ENCODE measurements at places on chromosomes 3 and 15.
A peak's percentile ranks its signal among the peaks of the same experiment; 100 is the strongest.

DNA sequence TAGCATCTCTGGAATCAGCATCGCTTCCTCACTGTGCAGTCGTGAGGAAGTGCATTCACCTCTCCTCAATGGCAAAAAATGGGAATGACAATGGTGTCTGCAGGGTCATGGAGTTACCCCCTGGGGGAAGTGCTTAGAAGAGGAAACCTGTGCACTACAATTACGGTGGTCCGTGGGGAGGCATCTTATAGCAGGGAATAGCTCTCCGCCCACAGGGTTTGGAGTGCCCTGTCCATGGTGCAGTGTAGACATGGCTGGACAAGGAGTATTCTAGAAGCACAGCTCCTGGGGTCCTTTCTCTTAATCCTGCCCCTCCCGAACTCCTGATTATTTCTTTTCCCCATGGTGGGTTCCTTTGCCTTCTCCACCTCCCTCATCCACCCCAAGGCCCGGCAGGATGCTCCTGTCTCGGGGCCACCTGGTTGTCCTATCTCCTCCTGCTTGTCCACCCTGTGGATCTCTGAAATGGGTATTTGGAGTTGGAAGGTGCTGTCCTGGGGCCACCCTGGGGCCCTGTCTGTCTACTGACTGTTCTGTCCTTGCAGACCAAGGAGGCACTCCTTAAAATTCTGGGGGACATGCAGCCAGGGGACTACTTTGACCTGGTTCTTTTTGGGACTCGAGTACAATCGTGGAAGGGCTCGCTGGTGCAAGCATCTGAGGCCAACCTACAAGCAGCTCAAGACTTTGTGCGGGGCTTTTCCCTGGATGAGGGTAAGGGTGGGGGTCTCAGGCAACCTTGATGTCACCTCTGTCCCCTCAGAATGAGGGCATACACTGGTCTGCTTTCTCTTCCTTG lies 5.2 kb downstream of the ITIH1 start:
- DNase-seq = no peak

- no peak for DNase-seq
These were observed 2.0 kb downstream of the WNT7A start for GRCh38 chr3:13877911-13878280.

DNA sequence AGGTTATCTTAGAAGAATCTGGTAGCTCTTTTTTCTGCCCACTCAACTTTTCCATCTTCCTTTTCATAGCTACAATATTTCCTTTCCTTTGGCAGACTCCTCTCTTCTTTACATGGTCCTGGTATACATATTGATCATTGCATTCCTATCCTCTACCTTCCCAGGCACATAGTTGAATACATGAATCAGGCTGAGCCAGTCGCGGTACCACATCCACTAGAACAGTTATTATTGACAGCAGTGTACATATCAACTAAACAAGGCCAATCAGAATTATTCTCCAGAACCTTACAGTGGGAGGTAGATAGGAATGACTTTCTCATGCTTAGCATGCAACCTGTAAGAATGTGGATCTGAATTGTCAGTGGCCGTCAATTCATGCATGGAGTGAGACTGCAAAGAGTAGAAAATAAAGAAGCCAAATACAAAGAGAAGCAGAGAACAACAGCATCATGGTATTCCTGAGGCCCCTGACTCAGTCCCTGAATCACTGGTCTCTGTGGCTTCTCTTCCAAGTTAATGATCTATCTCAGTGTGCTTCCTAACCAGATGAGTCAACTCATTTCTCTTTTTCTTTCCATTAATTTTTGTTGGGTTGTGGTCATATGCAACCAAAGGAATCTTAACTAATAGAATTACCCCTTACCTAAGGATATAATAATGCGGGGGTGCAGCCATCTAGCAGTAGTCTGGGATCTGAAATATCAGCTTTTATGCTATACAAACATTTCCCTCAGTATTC lies 60.9 kb upstream of the DCBLD2 start:
- DNase-seq = peak; percentile 95

DNA sequence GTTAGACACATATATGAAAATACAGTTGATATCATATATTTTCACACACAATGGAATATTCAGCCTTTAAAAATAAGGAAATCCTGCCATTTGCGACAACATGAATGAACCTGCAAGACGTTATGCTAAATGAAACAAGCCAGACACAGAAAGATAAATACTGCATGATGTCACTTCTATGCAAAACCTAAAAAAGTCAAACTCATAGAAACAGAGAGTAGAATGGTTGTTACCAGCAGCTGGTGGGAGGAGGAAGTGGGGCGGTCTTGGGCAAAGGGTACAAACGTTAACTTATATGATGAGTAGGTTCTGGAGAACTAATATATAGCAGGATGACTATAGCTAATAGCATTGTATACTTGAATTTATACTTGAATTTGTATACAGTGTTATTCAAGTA lies 213.2 kb upstream of the NR2F2 start:
- no peak for DNase-seq

GRCh38 chr3:14605744-14606143 lies 45.8 kb upstream of the CCDC174 start:
- DNase-seq = no peak

GRCh38 chr3:151400341-151400740 lies 15.8 kb upstream of the P2RY12 start:
- DNase-seq = no peak

GRCh38 chr15:91855241-91855640 lies 1.7 kb downstream of the SLCO3A1 start:
- no peak for DNase-seq

DNA sequence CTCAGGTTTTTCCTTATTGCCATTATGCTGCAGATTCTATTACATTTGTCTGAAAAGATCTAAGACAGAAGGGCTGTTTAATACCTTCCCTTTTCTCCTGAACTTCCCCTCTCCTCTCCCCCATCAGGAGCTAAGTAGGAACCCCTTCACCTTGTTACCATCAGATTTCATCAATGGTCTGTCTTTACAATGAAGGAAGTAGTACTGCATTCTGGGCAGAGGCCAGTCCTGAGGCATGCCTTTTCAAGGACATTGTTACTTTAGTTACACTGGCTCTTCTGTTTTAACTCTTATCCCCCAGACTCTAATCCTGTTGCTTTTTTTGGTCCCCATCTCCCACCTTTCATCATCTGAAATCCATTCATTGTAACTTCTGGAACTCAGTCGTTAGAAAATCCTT lies 8.1 kb downstream of the CTNNB1 start:
- no peak for DNase-seq

DNA sequence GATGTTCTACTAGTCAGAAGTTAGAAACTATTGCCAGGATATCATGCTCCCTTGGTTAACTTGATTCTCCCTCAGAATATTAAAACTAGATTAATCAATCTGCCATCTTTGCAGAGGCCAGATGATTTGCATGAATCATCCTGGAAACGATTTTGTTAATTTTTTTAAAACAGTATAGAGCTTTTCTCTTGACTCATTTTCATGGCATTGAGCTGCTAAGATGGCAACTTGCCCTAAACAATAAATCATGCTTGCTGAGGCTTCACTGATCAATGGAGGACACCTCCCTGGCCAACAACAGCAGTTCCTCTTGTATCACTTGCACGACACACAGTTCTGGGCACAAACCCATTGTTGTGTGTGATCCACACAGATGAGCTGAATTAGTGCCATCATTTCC lies 109.1 kb downstream of the COL6A6 start:
- DNase-seq = peak; percentile 52

GRCh38 chr3:27993051-27993450 lies 248.4 kb upstream of the CMC1 start:
- no peak for DNase-seq

- DNase-seq = peak; percentile 10
These were observed 218.1 kb downstream of the NAALADL2 start for GRCh38 chr3:175077216-175077615.

DNA sequence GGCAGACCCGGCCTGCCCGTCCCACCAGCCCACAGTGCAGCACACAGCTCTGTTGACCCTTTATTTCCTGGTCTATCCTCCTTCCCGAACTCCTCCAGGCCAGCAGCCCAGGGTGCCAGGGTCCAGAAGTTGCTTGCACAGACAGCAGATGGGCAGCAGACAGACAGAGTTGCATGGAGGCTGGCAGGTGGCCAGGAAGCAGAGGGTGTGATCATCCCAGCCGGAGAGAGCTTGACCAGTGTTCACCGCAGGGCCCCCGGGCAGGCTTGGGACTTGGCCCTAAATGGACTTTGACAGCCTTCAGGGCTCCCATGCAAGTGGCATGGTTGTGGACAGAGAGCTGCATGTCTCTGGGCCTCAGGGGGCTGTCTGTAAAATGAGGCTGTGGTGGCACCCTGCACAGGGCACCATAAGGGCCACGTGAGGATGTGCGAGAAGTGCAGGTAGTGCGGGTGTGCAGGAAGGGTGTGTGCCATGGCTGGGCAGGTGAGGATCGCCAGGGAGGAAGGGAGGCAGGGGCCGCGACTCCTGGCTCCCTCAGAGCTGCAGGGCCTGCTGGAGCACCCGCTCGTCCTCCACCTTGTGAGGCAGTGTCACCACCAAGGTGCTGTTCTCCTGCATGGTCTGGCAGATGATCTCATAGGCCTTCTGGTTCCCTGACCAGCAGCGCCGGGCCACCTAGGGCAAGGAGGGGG lies 6.3 kb upstream of the ZXDC start:
- DNase-seq = no peak

DNA sequence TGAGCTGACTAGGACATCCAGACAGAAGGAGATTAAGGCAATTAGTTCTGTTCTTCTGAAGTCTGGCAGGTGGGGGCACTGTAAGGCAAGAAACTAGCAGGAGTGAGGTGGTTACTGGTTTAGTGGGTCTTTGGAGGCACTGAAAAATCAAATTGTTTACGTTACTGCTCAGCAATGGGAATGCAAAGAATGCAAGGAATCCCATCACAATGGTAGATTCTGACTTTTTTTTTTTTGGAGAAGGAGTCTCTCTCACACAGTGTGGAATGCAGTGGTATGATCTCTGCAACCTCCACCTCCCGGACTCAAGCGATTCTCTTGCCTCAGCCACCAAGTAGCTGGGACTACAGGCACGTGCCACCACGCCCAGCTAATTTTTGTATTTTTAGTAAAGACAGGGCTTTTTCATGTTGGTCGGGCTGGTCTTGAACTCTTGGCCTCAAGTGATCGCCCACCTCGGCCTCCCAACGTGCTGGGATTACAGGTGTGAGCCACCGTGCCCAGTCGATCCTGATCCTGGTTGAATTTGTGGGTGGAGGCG lies 16.4 kb downstream of the FAM107A start:
- DNase-seq = peak; percentile 98

DNA sequence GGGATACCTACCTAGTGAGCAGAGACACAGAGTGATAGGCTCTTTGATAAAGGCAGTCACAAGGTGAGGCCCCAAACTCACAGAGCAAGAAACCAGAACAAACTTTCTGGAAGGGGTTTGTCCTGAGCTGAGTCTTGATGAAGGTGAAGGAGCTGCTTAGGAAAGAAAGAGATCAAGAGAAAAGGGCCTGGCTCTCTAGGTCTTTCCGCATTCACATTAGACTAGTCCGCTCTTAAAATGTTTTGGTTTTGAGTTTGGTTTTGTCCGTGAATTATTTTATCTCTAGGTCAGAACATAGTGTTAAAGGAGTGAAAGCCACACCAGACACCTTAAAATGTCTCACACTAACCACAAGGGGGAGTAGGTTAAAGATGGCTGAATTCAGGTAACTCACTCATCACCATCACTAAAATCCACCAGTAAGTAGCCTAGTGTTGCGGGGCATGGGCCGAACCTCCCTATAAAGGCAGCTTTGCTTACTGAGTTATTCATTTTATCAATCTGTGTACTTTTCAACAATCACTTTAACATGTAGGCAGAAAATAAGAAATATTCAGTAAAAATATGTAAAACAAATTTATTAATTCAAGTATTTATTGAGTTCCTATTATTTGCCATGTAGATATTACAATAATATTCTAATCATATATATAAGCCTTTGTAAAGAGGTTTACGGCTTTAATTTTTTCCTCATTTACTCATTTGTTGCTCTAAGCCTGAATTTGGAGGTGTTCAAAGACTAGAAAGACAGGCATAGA lies 121.5 kb upstream of the TSC22D2 start:
- peak; percentile 36 for DNase-seq

GRCh38 chr15:69031013-69032001 lies 16.8 kb downstream of the NOX5 start:
- DNase-seq = peak; percentile 34

DNA sequence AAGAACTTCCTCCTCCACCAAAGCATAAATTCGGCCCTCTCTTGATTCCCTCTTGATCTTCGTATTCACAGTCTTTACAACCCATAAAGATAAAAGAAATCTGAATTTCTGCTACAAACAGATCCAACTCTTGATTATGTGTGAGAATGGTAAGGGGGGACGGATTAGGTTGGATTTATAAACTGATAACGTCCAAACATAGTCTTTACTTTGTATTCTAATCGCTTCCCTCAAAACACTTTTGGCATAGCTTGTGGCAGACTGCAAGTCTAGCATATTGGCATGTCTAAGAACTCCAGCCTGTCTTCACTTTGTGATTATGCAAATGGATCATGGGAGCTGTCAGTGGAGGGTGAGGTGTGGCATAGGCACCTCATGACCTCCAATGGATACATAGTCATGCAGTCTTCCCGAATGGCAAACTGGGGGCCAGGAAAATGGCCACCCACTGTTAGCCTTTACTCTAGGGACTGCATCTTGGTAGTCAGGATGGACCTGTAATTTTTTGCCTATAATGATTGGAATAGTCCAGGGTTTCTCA lies 24.3 kb upstream of the GPR171 start:
- no peak for DNase-seq

DNA sequence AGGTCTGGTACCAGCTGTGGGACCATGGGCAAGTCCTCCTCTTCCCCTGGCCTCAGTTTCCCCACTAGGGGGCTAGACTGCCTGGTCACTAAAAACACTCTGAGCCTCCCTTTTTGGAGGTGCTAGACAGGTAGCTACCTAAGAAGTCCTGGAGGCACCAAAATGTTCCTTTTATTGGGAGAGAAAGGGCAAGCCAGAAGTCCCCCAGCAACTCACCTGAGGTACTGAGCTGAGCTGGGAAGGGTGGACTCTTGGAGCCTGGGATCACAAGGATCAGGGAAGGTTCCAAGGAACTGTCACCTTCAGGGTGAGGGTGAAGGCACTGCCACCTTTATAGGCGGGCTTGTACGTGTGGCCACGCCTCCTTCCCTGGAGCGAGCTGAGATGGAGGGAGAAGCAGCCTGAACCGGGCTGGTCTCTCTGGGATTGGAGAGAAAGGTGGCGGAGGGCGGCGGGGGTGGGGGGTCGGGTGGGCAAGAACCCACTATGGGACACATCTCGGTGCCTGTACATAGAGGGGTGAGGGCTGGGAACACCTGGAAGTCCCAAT lies at the start of gene CYP1A1:
Gene CYP1A1, minus strand, starts transcription at position 304 of the 550 bp plus-strand sequence. CDS start 2,431 bp downstream, outside the sequence.
- no peak for DNase-seq

GRCh38 chr3:160210799-160211221 lies 14.4 kb upstream of the C3orf80 start:
- peak; percentile 58 for DNase-seq

DNA sequence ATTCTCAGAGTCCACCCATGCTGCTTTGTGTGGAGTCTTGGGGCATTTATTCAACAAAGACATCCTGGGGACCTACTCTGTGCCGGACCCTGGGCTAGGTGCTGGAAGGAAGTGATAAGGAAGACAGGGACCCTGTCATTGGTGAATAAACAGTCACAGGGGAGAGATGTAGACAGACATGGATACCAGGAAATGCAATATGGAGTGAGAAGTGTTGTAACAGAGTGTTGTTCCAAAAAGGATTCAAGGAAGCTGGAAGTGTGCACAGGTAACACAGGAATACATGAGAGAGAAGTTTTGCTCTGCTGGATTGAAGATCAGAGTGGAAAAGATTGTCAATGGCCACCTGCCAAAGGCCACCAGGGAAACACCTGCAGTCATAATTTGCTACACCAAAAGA lies 89.0 kb downstream of the PDCD6IP start:
- no peak for DNase-seq

Data from fibroblast of skin of scalp (primary cell).